ENCODE measurements at places on chromosomes 7 and 10.

DNA sequence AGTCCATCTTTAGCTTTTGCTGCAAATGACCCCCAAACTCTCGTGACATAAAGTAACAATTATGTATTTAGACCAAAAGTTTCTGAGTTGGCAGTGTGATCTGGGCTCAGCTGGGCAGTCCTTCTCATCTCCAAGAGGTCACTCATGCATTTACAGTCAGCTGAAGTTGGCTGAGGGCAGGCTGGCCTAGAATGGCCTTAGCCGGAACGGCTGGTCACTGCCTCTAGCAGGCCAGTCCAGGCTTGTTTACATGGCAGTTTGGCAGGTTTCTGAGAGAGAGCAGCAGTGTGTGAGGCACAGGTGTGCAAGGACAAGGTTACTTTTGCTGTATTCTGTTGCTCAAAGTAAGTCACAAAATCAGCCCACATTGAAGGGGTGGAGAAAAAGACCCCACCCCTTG is 200.0 kb upstream of the AGK start:
- DNase-seq = no peak

GRCh38 chr10:70893227-70894006 is 5.1 kb upstream of the PCBD1 start:
- no peak for DNase-seq

- DNase-seq = no peak
Measured at GRCh38 chr10:62545160-62546066, 171.2 kb downstream of the ZNF365 start.

GRCh38 chr10:111085690-111086353 is 9.0 kb downstream of the ADRA2A start:
- no peak for DNase-seq

GRCh38 chr7:77338883-77339629 is 77.1 kb downstream of the GSAP start:
- DNase-seq = no peak

GRCh38 chr7:156440456-156440855 is 200.1 kb upstream of the RNF32 start:
- no peak for DNase-seq

GRCh38 chr7:4216016-4216415 is 466.1 kb upstream of the FOXK1 start:
- DNase-seq = no peak

GRCh38 chr10:6267941-6268340 is 65.2 kb downstream of the PFKFB3 start:
- no peak for DNase-seq

- no peak for DNase-seq
Measured at GRCh38 chr10:5813091-5813340, 218 bp downstream of the GDI2 start.

DNA sequence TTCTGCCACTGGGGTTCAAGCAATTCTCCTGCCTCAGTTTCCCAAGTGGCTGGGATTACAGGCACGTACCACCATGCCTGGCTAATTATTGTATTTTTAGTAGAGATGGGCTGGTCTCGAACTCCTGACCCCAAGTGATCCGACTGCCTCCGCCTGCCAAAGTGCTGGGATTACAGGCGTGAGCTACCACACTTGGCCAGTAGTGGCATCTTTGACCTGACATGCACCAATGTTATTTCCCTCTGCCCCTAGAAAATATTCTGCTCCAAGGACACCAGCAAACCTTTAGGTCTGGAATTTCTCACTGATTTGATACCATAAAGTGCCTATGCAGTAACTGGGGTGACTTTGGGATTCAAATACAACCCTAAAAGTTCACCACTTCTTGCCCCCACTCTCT is 179.4 kb downstream of the ARID5B start:
- no peak for DNase-seq

DNA sequence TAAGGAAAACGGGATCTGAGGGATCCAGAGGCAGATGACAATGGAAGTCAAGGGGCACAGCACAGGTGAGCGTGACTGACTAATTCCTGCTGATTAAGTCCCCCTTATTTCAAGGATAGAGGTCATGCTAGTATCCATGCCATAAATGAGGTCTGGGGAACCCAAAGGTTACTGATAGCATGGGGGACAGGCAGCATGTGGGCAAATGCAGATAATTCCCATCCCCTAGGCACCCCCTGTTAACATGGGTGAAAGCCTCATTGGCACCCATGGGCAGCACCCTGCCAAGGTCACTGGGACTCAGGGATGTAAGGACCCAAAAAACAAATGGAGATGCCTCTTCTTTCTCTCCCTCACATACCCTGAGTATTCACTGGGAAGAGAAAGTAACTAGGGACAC is 139.7 kb downstream of the WDR11 start:
- no peak for DNase-seq

DNA sequence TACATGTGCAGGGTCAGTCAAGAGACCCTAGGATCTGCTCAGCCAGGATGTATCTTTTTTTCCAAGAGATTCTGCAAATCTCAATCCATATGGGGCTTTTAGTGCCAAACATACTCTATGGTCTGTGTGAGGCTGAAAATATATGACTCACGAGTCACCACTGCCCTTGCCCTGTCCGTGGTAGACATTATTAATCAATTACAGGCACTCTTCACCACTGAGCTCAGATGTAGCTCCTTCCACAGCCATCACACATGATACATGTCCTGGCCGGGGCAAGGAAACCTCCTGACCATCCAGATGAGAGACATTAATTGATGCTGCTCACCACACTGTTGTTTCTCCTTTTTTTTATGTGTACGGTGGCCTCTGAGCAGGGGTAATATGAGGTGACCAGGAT is 90.2 kb upstream of the RET start:
- DNase-seq = no peak

- no peak for DNase-seq
Measured at GRCh38 chr10:78160591-78160990, 126.9 kb downstream of the RPS24 start.

DNA sequence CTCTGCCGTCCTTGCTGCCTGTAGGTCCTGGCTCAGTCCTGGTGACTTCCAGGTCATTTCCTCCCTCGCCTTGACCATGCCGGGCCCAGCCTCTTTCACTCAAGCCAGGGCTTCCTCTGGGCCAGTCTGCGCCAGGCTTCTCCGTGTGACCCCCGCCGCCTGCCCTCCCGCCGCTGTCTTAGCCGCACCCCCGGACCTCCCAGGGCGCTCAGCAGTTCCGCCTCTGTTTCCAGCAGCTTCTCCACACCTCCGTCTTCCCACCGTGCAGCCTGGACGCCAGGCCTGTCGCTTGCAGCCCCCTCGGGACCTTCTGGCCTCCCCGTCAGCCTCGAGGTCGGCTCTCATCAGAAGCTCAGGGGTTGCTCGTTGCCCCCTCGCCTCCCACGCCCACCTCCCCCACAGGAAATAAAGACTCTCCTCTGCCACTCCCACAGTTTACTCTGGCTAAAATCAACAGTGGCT is 123.0 kb upstream of the FZD8 start:
- no peak for DNase-seq

DNA sequence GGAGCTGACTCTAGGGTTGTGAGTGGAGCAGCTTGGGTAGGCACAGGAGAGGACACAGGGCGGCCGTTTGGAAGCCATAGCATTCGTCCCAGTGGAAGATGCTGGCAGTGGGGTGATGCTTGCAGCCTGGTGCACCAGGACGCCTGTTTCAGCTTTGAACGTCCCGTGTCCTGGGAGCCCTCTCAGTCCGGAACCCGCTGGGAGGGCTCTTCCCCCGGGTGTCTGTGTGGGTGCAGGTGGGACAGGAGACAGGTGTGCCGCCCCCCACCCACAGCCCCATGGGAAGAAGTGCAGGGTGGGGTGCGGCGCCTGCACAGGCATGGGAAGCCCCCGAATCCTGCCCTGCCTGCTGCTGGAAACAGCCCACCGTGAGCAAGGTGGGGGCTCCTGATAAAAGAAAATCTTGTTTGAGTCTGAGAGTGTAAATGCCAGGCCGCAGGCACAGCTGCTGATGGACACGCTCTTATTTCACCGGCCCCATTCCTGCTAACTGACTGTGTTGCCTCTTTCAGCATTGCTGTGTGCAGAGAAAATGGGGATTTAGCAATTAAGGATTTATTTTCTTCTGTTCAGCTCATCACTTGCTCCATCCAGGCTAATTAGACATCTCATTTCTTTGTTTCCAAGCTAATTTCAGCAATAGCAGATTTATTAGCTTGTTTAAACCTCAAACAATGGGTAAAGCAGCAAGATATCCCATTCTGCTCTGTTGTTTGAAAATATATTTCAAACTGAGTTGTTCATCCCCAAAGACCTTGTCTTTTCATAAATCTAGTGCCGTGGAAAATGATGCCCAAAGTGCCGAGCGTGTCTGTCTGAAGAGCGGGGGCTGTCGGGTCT is 54.9 kb upstream of the DPYSL4 start:
- DNase-seq = no peak

GRCh38 chr10:4355350-4355749 is 470.7 kb upstream of the AKR1E2 start:
- no peak for DNase-seq

DNA sequence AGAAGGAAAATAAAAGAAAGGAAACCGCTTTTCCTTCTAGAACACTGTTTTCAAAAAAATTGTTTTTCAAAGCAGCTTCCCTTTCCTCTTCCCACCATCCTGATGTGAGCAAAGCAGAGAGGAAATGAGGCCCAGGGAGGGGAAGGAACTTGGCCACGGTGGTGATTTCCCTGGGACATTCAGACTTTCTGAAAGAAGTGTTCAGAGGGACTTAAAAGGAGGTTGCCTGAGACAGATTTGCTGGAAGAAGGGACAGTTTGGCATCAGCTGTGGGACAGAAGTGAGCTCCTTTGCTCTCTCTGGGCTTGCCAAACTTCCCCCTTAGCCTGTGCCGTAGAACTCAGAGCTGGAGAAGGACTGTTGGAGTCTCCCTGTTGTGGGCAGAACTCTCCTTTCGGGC is 30.3 kb downstream of the ADCYAP1R1 start:
- DNase-seq = no peak

GRCh38 chr7:104940023-104940710 is 73.8 kb upstream of the KMT2E start:
- DNase-seq = no peak

DNA sequence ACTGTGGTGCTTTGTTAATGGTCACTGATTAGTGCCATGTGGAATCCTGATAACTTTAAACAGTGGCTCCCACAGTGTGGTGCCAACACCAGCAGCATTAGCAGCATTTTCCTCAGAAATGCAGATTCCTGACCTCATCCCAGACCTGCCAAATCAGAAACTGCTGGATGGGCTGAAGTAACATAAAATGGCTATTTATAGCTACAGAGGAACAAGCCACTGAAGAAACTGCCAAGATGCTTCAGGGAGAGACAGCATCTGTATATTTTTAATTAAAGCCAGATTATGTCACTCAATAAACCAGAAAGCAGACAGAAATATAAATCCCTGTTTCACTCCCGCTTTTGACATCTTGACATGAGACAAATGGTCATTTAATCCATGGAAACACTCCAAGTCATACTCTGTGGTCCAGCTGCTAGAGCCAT is 178.5 kb downstream of the AMPH start:
- no peak for DNase-seq

- no peak for DNase-seq
Measured at GRCh38 chr7:21355406-21355874, 72.4 kb upstream of the SP4 start.

GRCh38 chr7:144575456-144575855 is 172.0 kb upstream of the NOBOX start:
- no peak for DNase-seq

GRCh38 chr7:66169616-66170015 is 35.5 kb upstream of the TPST1 start:
- DNase-seq = no peak

GRCh38 chr10:132399117-132400035 is 2.4 kb downstream of the PWWP2B start:
- no peak for DNase-seq

DNA sequence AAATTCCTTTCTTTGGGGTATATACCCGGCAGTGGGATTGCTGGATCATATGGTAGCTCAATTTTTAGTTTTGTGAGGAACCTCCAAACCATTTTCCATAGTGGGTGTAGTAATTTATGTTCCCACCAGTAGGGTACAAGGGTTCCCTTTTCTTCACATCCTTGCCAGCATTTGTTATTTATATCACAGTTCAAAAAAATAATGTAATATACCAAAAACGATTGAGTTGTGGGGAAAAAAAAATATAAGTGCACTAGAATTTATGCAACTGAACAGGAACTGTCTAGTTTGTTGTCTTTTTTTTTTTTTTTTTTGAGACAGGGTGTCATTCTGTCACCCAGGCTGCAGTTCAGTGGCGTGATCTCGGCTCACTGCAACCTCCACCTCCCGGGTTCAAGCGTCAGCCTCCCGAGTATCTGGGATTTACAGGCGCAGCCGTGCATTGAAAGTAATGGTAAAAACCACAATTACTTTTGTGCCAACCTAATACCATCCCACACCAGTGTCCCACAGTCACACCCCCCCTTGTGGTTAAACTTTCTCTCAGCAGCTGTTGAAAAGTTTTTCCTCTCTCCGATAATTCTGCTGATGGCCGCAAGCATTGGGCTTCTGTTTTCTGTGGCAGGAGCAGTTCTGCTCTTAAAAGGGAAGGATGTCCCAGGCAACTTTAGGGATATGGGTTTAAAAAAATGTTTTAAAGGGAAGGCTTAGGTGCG is 6.8 kb upstream of the LAT2 start:
- no peak for DNase-seq

- DNase-seq = no peak
Measured at GRCh38 chr7:26060733-26061677, 91.0 kb upstream of the NFE2L3 start.

- no peak for DNase-seq
Measured at GRCh38 chr7:22452142-22452959, 47.6 kb downstream of the STEAP1B start.

- DNase-seq = no peak
Measured at GRCh38 chr10:110107887-110108286, 99.5 kb upstream of the MXI1 start.

- no peak for DNase-seq
Measured at GRCh38 chr10:76125900-76126299, 694.5 kb downstream of the LRMDA start.

DNA sequence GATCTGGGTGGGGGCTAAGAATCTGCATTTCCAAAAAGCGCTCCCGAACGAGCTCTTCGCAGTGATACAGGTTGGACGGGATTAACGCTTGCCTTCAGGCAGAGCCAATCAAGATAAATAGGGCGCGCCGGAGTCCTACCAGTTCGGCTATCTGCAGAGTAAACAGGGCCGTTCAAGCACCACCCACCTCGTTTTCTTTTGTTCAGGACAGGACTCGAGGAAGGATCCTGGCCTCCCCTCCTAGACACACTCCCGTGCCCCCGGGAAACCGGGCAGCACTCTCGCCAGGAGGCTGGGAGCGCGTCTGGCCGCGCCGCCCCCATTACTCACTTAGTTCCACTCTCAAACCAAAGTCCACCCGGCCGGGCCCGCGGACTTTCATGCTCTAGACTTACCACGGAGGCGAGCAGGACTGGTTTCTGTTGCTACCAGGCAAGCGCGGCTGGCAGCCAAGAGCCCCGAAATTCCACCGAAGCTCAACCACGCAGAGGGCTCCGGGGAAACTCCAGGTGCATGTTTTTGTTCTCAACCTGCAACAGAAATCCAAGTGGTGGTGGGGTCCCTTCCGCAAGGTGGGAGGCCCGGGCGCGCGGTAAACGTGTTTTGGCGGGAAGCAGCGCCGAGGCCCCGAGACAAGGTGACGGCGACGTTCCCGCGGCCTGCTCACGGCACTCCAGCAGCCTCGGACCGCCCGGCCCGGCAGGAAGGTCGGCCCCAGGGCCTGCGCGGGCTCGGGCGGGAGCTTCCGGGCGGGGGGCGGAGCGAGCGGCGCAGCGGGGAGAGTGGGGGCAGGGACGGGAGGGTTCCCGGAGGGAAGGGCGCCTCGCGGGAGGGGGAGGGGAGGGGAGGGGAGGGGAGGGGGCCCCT is 12.7 kb downstream of the HNRNPF start:
- peak; percentile 55 for DNase-seq

GRCh38 chr10:31745612-31746376 is 182.8 kb downstream of the ARHGAP12 start:
- DNase-seq = no peak

- DNase-seq = no peak
Measured at GRCh38 chr10:9851808-9852207, 1165.9 kb upstream of the CELF2 start.

Data from activated CD4-positive, alpha-beta T cell treated with anti-CD3 and anti-CD28 coated beads, Interleukin-2, amount 50 U/mL, for 1 hour (primary cell).